ENCODE measurements at places on chromosomes 11 and 22.

- no peak for ATAC-seq
- H3K4me3 ChIP-seq: no peak overlapping the region
- peaks cover 24% of the 10 kb centered on the region for H3K4me1 ChIP-seq
- no peak overlapping the region for H3K27ac ChIP-seq
- no peaks in the 10 kb centered on the region for H3K36me3 ChIP-seq
These were observed 86.9 kb downstream of the UBASH3B start for GRCh38 chr11:122742301-122743018.

DNA sequence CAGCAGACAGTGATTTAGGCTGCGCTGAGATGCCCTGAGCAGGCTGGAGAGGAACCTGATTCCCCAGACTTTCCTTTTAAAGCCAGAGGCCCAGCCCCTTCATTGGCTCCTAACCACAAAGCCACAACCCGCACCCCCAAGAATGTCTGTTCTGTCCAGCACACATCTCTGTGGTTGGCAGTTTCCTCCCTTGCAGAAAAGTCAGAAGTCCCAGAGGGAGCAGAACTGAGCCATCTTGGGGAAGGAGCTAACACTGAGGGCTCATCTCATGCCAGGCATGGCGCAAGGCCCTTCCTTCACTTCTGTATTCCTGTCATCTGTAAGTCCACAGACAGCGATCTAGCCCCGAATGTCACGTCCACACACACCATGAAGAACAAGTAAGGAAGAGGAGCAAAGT, 97.1 kb upstream of the SYT13 start:
- no peaks in the 10 kb centered on the region for H3K36me3 ChIP-seq
- H3K4me3 ChIP-seq: no peak overlapping the region
- H3K27me3 ChIP-seq: no peaks in the 10 kb centered on the region
- ATAC-seq: no peak
- H3K4me1 ChIP-seq: peaks cover 21% of the 10 kb centered on the region

DNA sequence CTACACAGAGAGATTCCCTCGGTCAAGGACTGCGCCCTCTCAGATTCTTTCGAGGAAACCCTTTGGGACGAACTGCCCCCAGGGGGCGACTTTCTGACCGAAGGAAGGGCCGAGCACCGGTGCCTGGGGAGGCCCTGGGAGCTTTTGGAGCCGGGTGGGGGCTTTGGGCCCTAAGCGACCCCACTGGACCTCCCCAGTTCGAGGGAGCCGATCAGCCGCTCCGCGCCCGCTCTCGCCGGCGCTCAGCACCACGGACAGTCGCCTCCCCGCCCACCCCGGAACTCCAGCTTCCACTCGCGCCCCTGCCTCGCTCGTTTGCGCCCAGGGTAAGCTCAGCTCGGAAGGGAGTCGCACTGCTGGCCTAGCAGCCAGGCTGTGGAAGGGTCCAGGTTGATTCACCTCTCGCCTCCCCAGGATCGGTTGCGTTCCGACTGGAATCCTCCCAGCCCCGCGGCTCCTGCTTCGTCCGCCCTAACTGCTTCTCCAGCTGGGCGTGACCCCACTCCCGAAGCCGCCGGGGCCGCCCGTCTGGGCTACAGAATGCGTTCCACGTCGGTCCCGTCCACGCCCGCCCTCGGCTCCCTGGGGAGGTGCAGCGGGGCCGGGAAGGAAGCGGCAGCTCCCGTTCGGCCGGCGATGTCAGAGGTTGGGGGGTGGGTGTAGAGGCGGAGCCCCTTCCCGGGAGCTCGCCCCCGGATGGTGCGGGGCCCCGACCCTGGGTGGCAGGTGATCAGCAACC, 428 bp downstream of the SCN3B start:
- H3K4me3 ChIP-seq: peak overlapping the region; percentile 43
- H3K27me3 ChIP-seq: peaks cover 35% of the 10 kb centered on the region
- no peak overlapping the region for H3K27ac ChIP-seq
- H3K4me1 ChIP-seq: peaks cover 5% of the 10 kb centered on the region

GRCh38 chr11:96275801-96276594, 67.0 kb downstream of the MAML2 start:
- H3K27me3 ChIP-seq: no peaks in the 10 kb centered on the region
- peaks cover 30% of the 10 kb centered on the region for H3K4me1 ChIP-seq
- H3K36me3 ChIP-seq: peaks cover 25% of the 10 kb centered on the region
- H3K4me3 ChIP-seq: no peak overlapping the region
- no peak overlapping the region for H3K27ac ChIP-seq

GRCh38 chr22:28914201-28914600, 30.8 kb downstream of the ZNRF3 start:
- H3K36me3 ChIP-seq: peaks cover 3% of the 10 kb centered on the region
- H3K27ac ChIP-seq: no peak overlapping the region
- peaks cover 24% of the 10 kb centered on the region for H3K27me3 ChIP-seq
- no peak overlapping the region for H3K4me3 ChIP-seq

- H3K27me3 ChIP-seq: no peaks in the 10 kb centered on the region
- H3K4me1 ChIP-seq: no peaks in the 10 kb centered on the region
- no peak overlapping the region for H3K27ac ChIP-seq
- H3K4me3 ChIP-seq: no peak overlapping the region
These were observed 550.9 kb upstream of the FAT3 start for GRCh38 chr11:91673705-91674104.

- H3K4me3 ChIP-seq: no peak overlapping the region
- H3K4me1 ChIP-seq: peaks cover 5% of the 10 kb centered on the region
- H3K27ac ChIP-seq: no peak overlapping the region
- H3K36me3 ChIP-seq: no peaks in the 10 kb centered on the region
- ATAC-seq: no peak
- peaks cover 19% of the 10 kb centered on the region for H3K27me3 ChIP-seq
These were observed 2.6 kb upstream of the DSCAML1 start for GRCh38 chr11:117799634-117800033.

DNA sequence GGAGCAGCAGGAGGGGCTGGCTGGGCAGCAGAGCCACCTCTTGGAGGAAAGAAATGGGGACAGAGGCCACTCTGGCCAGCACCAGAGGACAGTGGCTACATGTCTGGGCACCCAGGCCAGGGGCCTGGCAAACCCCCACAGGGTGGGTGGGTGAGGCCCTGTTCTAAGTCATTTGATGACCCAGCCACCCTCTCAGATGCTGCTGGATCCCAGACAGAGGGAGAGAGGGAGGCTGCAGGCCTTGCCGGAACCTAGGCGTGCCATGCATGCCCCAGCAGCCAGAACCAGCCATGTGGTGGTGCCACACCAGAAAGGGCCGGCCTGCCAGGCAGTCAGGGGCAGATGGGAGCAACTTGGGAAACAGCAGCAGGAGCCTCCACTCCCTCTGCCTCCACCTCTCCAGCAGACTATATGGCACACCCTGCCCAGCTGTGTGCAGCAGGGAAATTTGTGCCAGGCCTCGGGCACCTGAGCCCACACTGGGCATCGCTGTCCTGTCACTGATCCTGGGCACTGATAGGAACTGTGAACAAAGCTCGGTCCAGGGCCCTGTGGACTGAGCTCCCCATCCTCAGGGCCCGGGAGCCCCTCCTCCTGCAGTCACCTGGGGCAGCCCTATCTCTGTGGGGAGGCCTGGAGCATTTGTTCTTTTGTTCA, 45.2 kb downstream of the RTN4R start:
- peaks cover 4% of the 10 kb centered on the region for H3K27me3 ChIP-seq
- no peaks in the 10 kb centered on the region for H3K36me3 ChIP-seq
- no peak overlapping the region for H3K27ac ChIP-seq
- H3K4me3 ChIP-seq: no peak overlapping the region
- H3K4me1 ChIP-seq: no peaks in the 10 kb centered on the region

GRCh38 chr22:48699511-48699910, 1128.2 kb downstream of the BRD1 start:
- H3K4me1 ChIP-seq: no peaks in the 10 kb centered on the region
- H3K27me3 ChIP-seq: no peaks in the 10 kb centered on the region
- no peak overlapping the region for H3K4me3 ChIP-seq
- no peak for ATAC-seq
- H3K36me3 ChIP-seq: no peaks in the 10 kb centered on the region

DNA sequence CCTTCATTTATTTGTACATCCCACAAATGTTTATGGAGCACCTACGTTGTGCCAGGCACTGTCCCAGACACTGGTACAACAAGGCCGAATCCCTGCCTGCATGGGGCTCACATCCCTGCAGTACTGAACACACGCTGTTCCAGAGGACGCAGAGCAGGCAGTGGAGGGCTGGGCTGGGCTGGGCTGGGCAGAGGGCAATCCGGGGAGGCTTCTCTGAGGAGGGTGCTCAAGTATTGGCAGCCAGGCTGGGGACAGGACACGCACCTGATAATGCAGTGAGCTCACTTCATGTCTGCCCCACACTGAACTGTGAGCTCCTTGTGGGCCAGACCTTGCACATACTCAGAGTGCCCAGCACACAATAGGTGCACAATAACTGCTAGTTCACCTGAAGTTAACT, 34.1 kb downstream of the CYTH4 start:
- H3K27me3 ChIP-seq: peaks cover 5% of the 10 kb centered on the region
- H3K4me1 ChIP-seq: peaks cover 19% of the 10 kb centered on the region
- no peak overlapping the region for H3K4me3 ChIP-seq
- peaks cover 25% of the 10 kb centered on the region for H3K36me3 ChIP-seq

DNA sequence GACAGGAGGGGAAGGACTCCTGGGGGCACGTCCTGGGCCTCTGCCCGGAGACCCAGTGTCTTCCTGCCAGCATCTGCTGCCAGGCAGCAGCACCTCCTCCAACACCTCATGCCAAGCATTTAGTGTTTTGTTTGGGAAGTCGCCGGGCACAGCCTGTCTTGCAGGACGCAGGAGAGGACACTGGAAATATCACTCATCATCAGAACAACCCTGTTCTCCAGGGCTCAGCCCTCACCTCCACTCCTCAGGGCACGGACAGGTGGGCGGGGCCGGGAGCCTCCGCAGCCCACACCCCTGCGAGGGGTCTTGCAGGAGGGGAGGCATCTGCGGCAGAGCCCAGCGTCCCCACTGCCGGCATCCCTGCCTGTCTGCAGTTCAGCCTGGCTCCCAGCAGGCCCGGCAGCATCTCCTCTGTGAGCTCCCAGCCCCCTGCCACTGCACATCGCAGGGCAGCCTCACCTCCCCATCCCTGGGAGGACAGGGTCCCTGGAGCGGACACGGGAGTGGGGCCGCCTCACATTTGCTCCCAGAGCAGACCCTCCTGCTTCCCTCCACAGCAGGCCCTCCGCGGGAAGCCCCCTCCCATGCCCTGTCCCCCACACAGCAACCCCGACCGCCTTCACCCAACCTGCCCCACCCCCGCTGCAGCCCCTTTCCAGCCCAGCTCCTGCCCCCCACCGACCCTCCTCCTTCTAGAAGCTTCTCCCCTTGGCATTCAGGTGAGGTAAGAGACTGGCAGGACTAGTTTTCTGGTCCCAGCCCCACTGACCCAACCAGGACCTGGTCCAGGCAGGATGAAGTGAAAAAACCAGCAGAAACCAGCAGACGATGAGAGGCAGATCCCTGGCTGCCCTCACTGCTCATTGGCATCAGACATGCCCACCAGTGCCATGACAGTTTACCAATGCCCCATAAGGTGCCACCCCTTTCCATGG, 72.7 kb downstream of the BRD1 start:
- H3K27ac ChIP-seq: no peak overlapping the region
- no peak overlapping the region for H3K4me3 ChIP-seq
- no peaks in the 10 kb centered on the region for H3K27me3 ChIP-seq
- no peaks in the 10 kb centered on the region for H3K36me3 ChIP-seq
- H3K4me1 ChIP-seq: no peaks in the 10 kb centered on the region
- ATAC-seq: no peak

GRCh38 chr22:16961477-16962186, 46.4 kb downstream of the GAB4 start:
- H3K4me1 ChIP-seq: no peaks in the 10 kb centered on the region
- no peaks in the 10 kb centered on the region for H3K27me3 ChIP-seq
- H3K36me3 ChIP-seq: no peaks in the 10 kb centered on the region
- ATAC-seq: no peak
- H3K4me3 ChIP-seq: no peak overlapping the region
- H3K27ac ChIP-seq: no peak overlapping the region

GRCh38 chr11:8288824-8289491, 25.3 kb upstream of the LMO1 start:
- H3K4me3 ChIP-seq: no peak overlapping the region
- ATAC-seq: no peak
- H3K4me1 ChIP-seq: no peaks in the 10 kb centered on the region

GRCh38 chr11:66101066-66101464, 31.0 kb downstream of the PACS1 start:
- H3K4me1 ChIP-seq: peaks cover 47% of the 10 kb centered on the region
- peaks cover 18% of the 10 kb centered on the region for H3K36me3 ChIP-seq
- peak overlapping the region; percentile 97 for H3K27ac ChIP-seq
- ATAC-seq: peak; percentile 30
- peak overlapping the region; percentile 97 for H3K4me3 ChIP-seq

- H3K27ac ChIP-seq: no peak overlapping the region
- H3K36me3 ChIP-seq: no peaks in the 10 kb centered on the region
- ATAC-seq: no peak
These were observed 86.3 kb upstream of the HMGXB4 start for GRCh38 chr22:35170716-35171697.

DNA sequence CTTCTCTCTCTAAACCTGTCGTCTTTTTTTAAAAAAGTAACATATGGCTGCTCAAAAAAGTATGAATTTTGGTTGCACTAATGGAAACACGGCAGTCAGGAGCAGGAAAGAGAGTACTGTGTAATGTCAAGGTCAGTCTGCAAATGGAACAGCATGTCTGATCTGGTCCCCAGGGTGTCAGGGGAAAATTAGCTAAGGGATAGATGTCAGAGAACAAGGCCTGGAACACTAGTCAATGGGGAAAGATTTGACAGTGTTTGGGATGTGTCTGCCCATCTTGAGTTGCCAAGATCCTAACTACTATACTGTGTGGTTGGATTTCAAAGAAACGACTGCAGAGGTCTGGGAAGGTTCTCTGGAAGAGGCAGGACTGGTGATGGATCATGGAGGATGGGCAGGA, 65.7 kb upstream of the PHOX2A start:
- no peak overlapping the region for H3K27ac ChIP-seq
- H3K4me3 ChIP-seq: no peak overlapping the region
- H3K27me3 ChIP-seq: no peaks in the 10 kb centered on the region
- peaks cover 45% of the 10 kb centered on the region for H3K36me3 ChIP-seq
- H3K4me1 ChIP-seq: no peaks in the 10 kb centered on the region

DNA sequence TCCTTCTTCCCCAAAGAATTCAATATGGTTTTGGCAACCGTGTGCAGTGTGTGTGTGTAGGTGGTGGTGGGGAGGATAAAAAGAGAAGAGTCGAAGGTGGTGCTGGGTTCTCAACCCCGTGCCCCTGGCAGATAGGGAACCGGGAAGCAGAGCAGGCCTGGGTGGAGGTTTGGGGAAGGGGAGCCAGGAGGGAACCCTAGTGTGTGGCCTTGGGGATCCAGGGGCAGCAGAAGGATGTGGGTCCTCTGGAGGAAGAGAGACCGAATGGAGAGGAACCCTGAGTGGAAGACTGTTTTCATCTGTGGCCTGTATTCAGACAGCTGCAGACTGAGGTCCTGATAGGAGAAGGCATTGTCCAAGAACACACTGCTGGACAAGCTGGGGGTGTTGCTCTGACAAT, 73.3 kb upstream of the B3GAT1 start:
- no peak overlapping the region for H3K27ac ChIP-seq
- H3K4me1 ChIP-seq: no peaks in the 10 kb centered on the region
- no peak for ATAC-seq
- no peak overlapping the region for H3K4me3 ChIP-seq
- H3K27me3 ChIP-seq: peaks cover 23% of the 10 kb centered on the region
- no peaks in the 10 kb centered on the region for H3K36me3 ChIP-seq

Measured in activated T-helper 17 cell treated with anti-CD3 and anti-CD28 coated beads, Interleukin-2, amount 50 U/mL, for 72 hours (primary cell).